ENCODE measurements at places on chromosomes 13 and 19.

DNA sequence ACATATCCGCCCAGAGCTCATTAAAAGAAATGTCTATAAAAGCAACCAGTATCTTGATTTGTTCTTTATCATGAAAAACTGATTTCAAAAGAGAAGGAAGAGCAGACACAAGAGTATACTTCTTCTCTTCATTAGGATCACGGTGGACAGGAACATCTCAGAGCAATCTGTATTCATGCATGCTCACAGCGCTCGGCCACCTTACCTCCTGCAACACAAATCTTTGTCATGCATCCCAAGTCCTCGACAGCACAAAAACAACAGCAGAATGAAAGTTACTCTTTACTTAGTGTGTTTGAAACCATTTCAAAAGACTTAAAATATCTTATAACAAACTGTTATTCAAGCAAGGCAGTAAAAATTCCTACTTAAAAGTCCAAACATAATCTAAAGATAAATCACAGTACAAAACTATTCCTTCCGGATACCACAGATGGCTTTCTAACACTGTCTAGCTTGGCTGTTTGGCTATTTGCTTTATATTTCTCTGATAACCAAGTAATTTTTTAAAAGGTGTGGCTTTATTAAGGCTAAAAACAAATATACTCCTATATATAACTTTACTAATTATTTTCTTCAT is 174.5 kb downstream of the TBC1D4 start:
- no peak for DNase-seq

DNA sequence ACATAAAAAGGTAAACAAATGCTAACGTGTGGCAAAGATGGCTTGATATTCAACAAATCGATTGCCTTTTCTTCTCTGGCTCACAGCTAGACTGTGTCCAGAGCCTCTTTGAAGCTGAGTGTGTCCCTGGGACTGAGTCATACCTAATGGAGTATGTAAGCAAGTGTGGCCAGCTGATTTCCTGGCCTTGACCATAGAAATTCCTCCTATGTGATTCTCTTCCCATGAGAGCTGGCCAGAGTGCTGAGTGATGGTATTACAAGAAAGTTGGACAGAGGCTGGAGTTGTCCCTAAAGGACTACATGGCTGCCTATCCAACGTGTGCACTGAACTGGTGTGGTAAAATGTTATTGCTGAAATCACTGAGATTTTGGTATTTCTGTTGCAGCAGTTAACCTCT is 320.1 kb upstream of the SLC10A2 start:
- no peak for DNase-seq

DNA sequence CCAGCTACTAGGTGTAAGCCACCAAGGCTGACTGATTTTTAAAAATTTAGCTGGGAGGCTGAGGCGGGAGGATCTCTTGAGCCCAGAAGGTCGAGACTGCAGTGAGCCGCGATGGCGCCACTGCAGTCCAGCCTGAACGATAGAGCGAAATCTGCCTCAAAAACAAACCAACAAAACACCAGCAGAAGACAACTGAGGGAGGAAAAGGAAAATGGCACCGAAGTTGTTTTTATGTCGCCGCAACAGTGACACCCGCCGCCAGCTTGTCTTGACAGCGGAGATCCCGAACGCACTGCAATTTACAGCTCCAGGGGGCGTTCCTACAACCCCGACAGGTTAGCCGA is 298 bp upstream of the FAM98C start:
- DNase-seq, result no peak

- DNase-seq, result peak; percentile 80
These were observed 38.6 kb upstream of the ITM2B start for GRCh38 chr13:48194379-48194754.

- DNase-seq, result no peak
These were observed 2567.7 kb upstream of the PCDH20 start for GRCh38 chr13:63983366-63983765.

Measured in Kasumi-1 (cell line).